Type B pancreatic cell (in vitro differentiated cells): ENCODE measurements at places on chromosomes 1 and 21. TPM values are rescaled to one million over a fixed set of nuclear protein-coding genes. Genes with fewer than 3 reads are reported as not detected.
A peak's percentile ranks its signal among the peaks of the same experiment; 100 is the strongest.

The LCE2B gene
- total RNA-seq = not detected in 2 replicates

DNA sequence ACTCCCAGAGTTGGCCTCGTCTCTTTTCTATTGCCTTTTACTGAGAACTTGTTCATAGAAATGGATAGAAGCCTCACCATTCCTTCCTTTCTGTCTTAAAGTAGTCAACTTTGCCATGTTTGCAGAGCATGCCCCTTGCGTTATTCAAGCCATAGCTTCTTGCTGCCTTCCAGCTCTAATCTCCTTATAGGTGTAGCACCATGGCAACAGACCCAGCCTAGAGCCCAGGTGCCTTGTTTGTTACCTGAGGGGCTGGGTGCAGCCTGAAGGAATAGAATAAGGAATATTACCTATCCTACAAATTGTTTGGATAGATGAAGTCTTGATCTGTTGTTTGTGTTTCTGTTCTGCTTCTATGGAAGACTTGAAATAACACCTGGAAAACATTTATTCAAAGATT is 59.9 kb downstream of the CLEC20A start:
- H3K4me3 ChIP-seq = no peak overlapping the region
- H3K36me3 ChIP-seq = peaks cover 7% of the 10 kb centered on the region
- H3K4me1 ChIP-seq = no peaks in the 10 kb centered on the region
- no peak for DNase-seq

DNA sequence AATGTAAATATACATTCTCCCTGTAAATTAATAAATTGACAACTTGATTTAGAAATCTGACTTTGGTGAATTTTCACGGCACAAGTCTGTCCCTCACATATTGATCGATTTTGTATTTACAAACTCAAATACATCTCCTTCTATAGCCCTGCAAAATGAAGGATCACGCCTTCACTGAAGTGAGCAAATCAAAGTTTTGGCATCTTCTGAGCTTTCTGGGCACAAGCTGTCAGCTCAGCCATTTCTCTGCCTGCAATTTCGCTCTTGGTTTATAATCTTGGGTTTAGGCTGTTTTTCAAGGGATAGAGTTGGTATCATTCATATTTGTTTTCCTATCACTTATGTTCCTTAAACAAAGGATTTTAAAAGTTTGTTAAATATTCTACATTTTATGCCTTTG is 25.8 kb downstream of the ANP32E start:
- no peak overlapping the region for H3K27ac ChIP-seq
- peaks cover 2% of the 10 kb centered on the region for H3K27me3 ChIP-seq
- DNase-seq = no peak
- peaks cover 12% of the 10 kb centered on the region for H3K4me1 ChIP-seq

GRCh38 chr1:199522936-199523335 is 504.6 kb upstream of the NR5A2 start:
- H3K4me1 ChIP-seq = no peaks in the 10 kb centered on the region
- no peaks in the 10 kb centered on the region for H3K27me3 ChIP-seq
- no peaks in the 10 kb centered on the region for H3K36me3 ChIP-seq
- H3K4me3 ChIP-seq = no peak overlapping the region
- H3K27ac ChIP-seq = no peak overlapping the region

- peaks cover 21% of the 10 kb centered on the region for H3K36me3 ChIP-seq
- H3K4me3 ChIP-seq = no peak overlapping the region
- H3K27ac ChIP-seq = peak overlapping the region; percentile 70
These were observed 63.2 kb downstream of the SSBP3 start for GRCh38 chr1:54342742-54343687.

- H3K4me1 ChIP-seq = peaks cover 33% of the 10 kb centered on the region
- peaks cover 8% of the 10 kb centered on the region for H3K27me3 ChIP-seq
- no peak for DNase-seq
- peaks cover 11% of the 10 kb centered on the region for H3K36me3 ChIP-seq
- H3K4me3 ChIP-seq = peak overlapping the region; percentile 73
- peak overlapping the region; percentile 88 for H3K27ac ChIP-seq
These were observed 34.6 kb downstream of the DNTTIP2 start for GRCh38 chr1:93844262-93845045.

The ANKRD35 gene
- total RNA-seq = 0.12 and 0.56 TPM in 2 replicates

DNA sequence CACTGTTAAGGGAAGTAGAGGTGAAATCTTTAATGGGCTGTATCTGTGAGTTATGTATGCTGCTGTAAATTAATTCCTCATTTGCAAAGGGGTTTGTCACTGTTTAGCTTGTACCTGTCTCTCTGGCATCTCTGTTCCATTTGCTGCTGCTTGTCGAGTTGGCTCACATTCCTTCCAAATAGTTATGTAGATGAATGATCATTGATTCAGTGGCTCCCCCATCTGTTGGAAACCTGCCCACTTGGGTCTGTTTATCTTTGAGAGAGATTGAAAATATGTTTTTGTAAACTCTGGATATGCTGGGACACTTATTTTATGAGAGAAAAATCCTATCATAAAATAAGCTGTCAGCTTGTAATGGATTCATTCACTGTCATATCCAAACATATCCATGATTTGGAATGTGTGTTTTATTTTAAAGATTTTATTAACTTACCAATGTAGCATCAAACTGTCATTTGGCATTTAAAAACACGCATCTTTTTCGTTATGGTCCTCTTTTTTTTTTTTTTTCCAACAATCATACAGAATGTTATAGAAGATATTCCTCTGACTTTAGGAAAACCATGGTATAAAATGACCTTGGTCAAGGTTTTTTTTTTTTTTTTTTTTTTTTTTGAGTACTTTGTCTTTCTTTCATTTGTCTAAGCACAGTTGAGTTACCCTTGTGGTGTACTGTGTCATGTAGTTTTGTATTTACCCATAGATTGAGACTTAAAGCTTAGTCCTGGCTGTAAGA is 3.5 kb downstream of the RYR2 start:
- H3K36me3 ChIP-seq = no peaks in the 10 kb centered on the region
- peak overlapping the region; percentile 20 for H3K4me3 ChIP-seq
- H3K27me3 ChIP-seq = peaks cover 14% of the 10 kb centered on the region
- no peak overlapping the region for H3K27ac ChIP-seq
- peaks cover 8% of the 10 kb centered on the region for H3K4me1 ChIP-seq

- H3K4me3 ChIP-seq = no peak overlapping the region
- H3K27me3 ChIP-seq = peaks cover 4% of the 10 kb centered on the region
- peak overlapping the region; percentile 2 for H3K27ac ChIP-seq
- no peaks in the 10 kb centered on the region for H3K4me1 ChIP-seq
These were observed 23.6 kb upstream of the DNM3 start for GRCh38 chr1:171817511-171818265.

- H3K4me1 ChIP-seq = no peaks in the 10 kb centered on the region
- no peak overlapping the region for H3K27ac ChIP-seq
- DNase-seq = no peak
These were observed 714.3 kb downstream of the MATN1 start for GRCh38 chr1:30008998-30009657.

DNA sequence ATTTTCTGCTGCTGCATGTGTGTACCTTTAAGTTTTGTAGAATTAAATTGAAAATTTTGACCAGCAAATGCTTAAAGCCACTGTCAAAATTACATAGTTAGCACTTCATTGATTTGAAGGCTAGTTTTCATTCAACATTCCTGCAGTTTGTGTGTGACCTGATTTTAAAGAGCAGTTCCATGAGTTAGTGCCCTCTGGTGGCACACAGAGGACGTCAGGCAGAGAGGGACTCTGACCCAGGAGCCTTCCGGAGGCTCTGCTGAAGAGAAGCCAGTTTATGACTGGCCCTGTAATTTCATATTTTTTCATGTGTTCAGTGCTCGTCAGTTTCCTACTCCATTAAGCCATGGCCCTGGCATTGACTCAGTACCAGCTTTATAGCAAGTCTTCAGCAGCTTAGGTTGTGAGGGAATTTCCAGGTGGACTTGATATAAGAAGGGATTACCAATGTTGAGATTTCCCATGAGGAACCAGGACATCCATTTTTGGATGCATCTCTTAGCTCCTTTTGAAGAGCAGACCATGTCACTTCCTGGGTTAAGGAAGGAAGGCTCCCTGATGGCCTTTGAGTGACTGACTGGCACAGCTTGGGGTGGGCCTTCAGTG is 104.7 kb downstream of the CAMTA1 start:
- no peaks in the 10 kb centered on the region for H3K27me3 ChIP-seq
- DNase-seq = no peak

The ARHGEF2 gene
- total RNA-seq = 46.4 and 80.6 TPM in 2 replicates
